Trophoblast cell (in vitro differentiated cells and primary cell): ENCODE measurements at places on chromosomes 7 and 10.

- no peak for DNase-seq
Observed at GRCh38 chr7:100484673-100485045, 932 bp downstream of the NYAP1 start.

DNA sequence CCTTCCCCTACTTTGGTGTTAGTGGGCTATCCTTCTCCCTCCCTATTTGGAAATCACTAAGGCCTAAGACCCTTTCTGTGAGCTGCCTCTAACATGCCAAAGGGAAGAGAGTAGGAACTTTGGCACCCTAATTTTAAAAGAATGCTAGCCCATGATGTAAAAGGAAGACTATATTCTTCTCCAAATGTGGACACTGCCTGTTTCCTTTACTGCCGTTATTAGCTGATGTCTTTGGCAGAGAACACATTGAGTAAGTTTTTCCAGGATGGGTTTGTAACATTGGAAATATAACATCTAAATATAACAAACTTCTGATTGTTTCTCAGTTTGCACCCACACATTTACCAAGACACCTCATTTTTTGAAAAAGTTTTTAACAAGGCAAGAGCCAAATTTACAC is 56.9 kb upstream of the TNKS2 start:
- no peak for DNase-seq

GRCh38 chr10:4947635-4948596 is 15.3 kb upstream of the AKR1C1 start:
- DNase-seq, result peak; percentile 23

- peak; percentile 9 for DNase-seq
Observed at GRCh38 chr7:38660427-38661099, 29.4 kb upstream of the AMPH start.

DNA sequence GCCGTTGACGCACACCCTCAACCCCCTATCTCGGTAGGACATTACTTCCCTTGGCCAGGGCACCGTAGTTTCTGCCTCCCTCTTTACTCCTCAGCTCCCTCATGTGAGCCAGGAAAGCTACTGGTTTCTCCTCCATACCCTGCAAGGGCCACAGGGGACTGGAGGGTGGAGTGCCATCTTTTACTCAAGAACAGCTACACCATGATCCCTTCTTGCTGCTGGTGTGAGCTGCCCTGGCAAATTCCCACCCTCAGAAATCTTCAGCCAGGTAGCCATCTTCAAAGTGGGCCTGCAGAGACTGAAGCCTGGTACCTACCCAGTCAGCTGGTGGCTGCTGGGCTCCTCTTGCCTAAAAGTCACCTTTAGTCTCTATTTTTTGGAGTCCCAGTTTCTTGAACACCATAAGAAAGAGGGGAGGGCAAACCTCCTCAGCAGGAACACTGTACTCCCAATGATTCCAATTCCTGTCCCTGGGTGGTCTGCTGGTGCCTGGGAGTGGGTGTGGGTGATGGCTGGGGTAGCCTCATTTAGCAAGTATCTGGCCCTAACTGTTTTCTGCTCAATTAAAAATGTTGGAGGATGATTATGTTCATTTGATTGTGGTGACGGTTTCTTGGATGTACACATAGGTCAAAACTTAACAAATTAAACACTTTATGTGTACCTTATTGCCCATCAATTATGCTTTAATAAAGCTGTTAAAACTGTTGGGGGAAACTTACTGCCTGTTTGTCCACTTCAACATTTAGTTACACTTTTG is 105.0 kb upstream of the NPY start:
- DNase-seq, result no peak

DNA sequence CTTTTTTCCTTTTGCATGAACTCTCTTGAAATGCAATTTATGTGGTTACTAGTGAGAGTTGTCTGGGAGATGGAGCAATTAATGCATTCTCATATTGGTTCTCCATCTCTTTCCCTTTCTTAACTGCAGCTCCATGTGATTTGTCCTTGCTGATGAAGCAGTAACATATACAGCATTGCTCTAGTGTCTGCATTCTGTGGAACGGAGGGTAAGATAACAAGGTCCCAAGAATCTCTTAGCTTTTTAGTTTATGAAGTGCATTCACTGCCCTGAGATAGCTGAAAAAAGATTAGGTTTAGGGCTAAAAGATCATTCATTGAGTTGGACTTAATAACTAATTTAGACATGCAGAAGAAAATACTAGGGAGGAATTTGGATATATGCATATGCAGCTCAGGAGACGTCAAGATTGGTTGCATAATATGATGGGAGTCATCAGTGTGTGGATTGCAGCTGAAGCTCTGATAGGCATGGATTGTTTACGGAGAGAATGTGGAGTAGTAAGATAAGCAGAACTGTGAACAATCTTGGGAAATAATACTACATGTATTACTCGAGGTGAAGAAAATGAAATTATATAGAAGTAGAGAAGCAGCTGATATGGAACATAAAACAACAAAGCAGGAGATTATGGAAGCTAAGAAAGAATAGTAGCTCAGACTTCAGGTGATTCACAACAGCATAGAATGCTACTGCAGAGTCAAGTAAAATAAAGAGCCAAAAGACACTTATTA is 404.7 kb downstream of the ARL4A start:
- DNase-seq, result no peak

DNA sequence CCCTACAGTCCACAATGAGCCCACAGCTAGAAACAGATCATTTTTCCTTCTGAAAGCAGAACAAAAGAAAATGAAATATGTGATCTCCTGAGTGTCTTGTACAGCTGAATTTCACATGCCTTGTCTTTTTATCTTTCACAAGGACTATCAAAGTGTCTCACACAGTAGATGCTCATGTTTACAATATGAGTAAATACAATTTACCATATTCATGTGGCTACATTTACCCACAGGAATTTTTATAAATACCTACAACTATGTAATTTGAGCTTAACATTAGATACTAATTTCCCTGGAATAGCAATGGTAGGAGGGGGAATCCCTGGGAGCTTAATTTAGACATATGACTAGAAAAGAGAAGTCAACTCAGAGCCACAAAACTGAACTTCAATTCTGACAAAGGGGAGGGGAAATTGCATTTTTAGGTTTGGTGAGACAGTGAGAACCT is 186.2 kb downstream of the MACC1 start:
- no peak for DNase-seq
